ENCODE measurements at places on chromosomes 5 and 9. TPM values are rescaled to one million over a fixed set of nuclear protein-coding genes. Genes with fewer than 3 reads are reported as not detected.

THBS4 gene
- polyA plus RNA-seq: not detected

VCAN gene
- polyA plus RNA-seq: 0.53 TPM

MAMDC2 gene
- not detected for polyA plus RNA-seq

DOK3 gene
- 47.7 TPM for polyA plus RNA-seq

AMACR gene
- polyA plus RNA-seq: 7.0 TPM

GABRA6 gene
- polyA plus RNA-seq: not detected

OR1J2 gene
- polyA plus RNA-seq: not detected

HMMR gene
- polyA plus RNA-seq: not detected

SYK gene
- polyA plus RNA-seq: 200 TPM

Measured in naive B cell (primary cell).